Right forelimb (tissue), 1 donor: ENCODE measurements at places on chromosomes 2 and 18.
A peak's percentile ranks its signal among the peaks of the same experiment; 100 is the strongest.

- DNase-seq = peak; percentile 15
These were observed 154.1 kb downstream of the SMAD7 start for GRCh38 chr18:48796491-48797205.

DNA sequence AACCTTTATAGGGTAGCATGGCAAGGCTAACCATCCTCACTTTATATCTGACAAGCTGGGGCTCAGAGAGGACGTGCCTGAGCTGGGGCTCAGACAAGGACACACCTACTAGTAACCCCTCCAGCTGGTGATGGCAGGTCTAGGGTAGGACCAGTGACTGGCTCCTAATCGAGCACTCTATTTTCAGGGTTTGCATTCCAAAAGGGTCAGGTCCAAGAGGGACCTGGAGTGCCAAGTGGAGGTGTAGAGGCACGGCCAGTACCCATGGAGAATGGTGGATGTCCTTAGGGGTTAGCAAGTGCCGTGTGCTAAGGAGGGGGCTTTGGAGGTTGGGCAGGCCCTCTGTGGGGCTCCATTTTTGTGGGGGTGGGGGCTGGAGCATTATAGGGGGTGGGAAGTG, 1.2 kb upstream of the DES start:
- DNase-seq = no peak

DNA sequence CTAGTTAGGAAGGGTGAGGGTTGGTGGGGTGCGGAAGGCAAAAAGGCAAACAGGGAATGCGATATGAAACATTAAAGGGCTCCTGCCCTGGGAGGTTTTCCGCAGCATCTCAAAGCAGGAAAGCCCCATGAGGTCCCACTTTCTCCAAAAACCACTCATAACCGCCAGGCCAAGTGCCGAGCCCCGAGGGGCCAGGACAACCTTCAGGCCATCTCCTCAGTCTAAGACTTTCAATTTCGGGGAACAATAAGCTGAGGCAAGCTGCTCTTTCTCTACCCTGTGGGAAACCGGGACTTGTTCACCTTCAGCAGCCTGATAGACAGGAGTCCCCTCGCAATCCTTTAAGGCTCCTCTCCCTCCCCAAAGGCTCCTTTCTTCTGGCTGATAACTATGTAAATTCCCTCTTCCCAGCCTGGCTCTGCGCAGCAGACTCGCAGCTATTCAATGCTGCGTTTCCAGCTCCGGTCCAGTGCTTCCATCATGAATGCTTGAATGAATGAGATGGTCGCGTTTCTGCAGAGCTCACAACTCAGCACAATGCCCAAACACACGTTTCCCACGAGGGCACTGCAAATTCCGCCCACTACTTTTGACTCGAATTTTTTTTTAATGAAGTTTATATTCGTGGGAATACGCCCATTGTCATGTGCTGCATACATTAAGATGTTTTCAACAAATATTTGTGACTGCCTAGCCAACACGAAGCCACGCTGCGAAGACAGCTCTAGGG, 1.4 kb downstream of the LAMA1 start:
- DNase-seq = no peak

GRCh38 chr2:205915130-205915524, 170.8 kb downstream of the INO80D start:
- no peak for DNase-seq

DNA sequence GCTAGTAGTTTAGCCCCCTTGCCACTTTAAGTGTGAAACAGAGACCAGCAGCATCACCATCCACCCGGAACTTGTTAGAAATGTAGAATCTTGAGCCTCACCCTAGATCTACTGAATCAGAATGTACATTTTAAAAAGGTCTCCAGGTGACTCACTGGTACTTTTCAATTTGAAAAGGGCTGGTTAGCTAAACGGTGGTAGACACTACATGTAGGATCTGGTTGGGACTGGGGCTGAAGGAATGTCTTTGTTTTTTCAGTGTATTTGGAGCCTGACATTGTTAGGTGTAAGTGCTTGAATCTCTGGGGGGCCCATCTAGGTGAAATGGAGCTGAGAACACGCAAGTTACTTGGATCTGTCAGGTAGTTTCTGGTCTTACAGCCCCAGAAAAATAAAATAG, 44.0 kb upstream of the XPO1 start:
- DNase-seq = no peak

GRCh38 chr2:146271131-146271831, 1573.5 kb upstream of the ACVR2A start:
- DNase-seq = no peak
